ENCODE measurements at places on chromosomes 2 and 18. TPM values are rescaled to one million over a fixed set of nuclear protein-coding genes. Genes with fewer than 3 reads are reported as not detected.

DNA sequence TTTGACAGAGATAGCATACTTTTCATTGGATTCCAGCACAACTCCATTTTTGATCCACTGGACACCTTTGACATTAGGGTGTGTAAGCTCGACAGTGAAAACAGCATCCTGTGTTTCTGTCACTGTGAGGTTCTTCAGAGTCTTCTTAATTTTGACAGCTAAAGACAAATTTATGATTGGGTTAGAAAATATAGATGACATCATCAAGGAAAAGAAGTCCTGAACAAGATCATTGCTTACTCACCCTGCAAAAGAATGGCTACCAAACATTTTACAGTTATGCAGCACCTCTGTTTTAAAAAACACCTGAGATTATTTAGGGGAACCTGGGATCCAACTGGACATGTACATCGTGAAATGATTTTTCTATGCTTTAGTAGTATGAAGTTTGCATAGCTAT, 36.7 kb downstream of the TTN start:
- DNase-seq, result no peak

ABCG8 gene
- total RNA-seq, result not detected

DNA sequence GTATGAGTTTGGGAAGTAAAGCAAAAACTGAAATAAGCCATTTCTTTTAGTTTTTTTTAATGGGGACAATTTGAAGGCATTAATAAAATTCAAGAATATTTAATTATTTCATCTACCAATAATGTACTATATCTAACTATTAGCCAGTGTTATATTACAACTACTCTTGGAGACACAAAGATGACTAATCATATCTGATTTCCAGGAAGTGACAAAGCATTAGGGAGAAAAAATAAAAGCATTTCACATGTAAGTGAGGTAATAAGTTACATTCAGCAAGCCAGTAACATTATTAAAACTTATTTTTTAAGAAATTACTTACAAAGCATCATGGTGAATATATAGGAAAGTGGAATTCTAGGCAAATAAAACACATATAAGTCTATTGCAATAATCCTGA, 781.3 kb upstream of the NRXN1 start:
- DNase-seq, result no peak

LRATD1 gene
- 10.0 TPM for total RNA-seq

- DNase-seq, result no peak
Measured at GRCh38 chr18:41216341-41217003, 738.6 kb upstream of the PIK3C3 start.

DNA sequence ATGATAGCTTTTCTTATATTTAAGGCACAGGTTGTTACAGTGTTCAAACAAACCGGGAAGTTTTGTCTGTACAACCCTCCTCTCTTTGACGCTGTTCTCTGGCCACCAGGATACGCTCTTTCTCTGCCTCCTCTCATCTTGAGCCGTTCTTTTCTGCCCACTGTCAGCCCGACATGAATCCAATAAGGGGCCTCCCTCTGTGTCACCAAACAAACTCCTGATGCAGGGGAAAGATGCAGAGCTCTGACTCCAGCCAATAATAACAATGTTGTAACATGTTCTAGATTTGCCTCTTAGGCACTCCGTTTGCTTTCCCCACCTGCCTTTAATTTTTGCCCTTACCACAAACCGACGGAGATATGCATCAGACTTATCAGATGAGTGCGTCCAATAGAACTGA, 449.3 kb downstream of the SLC4A3 start:
- DNase-seq, result peak; percentile 68

GRCh38 chr2:120301284-120301683, 44.7 kb upstream of the INHBB start:
- no peak for DNase-seq

GRCh38 chr2:123614596-123614995, 410.5 kb upstream of the CNTNAP5 start:
- DNase-seq, result no peak

DNA sequence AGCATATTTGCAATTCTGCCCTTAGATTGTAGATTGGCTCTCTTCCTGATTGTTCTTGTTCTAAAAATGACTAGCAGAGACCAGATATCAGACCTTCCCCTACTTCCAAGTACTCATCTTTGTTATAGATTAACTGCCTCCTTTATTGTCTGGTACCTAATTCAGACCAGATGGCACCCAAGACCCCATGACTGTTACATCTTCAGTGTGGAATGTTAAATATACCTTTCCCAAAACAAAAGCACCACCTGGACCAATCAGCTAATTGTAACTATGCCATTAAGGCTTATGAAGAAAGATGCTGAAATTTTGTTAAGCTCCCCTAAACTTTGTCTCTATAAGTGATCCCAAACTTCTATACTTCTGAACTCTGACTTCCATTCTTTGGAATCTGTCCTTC, 12.0 kb upstream of the TFPI start:
- no peak for DNase-seq

SOX11 gene
- total RNA-seq, result 0.59 TPM

DNA sequence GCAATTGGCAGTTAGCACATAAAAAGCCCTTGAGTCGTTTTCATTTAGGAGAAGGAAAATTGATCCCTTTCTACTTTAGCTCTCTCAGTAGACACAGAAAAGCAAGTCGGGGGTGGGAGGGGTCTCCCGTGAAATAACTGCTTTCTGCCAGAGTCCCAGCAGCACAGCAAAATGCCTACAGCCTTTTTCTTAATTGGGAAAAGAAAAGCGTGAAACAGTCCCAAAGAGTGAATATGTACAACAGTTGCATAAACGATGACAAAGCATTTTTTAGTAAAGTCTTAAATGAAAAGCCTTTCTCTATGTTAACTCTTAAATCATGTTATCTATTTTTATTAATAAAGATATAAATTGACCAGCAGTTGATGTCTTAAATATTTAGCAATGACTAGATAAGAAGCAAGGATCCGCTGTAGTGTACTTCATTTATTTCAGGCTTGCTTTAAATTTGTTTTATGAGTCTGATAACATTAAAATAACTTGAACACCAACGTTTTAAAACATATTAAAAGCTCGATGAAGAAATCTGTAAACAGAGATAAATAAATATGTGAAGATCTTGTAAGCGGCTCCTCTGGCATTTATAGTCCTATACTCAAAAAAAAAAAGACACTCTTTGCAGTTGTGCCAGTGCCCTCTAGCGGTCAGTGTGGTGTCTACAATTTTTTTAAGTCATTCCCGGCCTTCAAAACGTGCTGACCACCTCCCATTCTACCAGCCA, 42.3 kb upstream of the ATIC start:
- peak; percentile 89 for DNase-seq

HJURP gene
- 3.5 TPM for total RNA-seq

OST4 gene
- total RNA-seq, result 202 TPM

GRCh38 chr2:240574386-240575100, 6.3 kb downstream of the RNPEPL1 start:
- peak; percentile 72 for DNase-seq

DNA sequence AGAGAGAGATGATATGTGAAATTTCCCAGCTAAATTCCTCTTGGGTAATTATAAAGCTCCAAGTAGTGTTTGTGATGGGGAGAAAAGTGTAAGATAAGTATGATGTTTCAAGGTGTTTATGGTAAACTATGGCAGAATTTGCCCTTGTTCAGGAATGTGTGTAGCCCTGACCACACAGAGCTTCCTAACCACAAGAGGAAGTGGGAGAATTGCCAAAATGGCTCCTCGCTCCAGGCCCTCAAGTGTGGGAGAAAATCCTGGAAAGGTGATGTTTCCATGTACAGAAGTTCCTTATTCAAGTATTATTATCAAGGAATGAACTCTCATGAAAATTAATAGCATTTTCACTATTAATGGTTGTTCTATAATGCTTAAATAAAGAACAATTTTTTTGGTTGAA, 878.3 kb downstream of the TDRD15 start:
- DNase-seq, result no peak

- peak; percentile 92 for DNase-seq
Measured at GRCh38 chr2:241853651-241854341, 4.9 kb downstream of the PDCD1 start.

DNA sequence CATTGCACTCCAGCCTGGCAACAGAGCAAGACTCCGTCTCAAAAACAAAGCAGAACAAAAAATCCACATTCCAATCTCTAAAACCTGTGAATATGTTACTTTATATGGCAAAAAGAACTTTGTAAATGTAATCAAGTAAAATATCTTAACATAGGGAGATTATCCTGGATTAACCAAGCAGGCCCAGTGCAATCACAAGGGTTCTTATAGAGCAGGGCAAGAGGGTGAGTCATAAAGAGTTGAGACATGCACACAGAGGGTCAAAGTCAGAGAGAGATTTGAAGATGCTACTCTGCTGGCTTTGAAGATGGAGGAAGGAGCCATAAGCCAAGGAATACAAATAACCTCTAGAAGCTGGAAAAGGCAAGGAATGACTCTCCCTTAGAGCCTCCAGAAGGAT, 60.9 kb upstream of the SLC9A2 start:
- no peak for DNase-seq

POTEI gene
- total RNA-seq, result not detected

GRCh38 chr2:86195808-86196387, 636 bp upstream of the IMMT start:
- DNase-seq, result no peak

- no peak for DNase-seq
Measured at GRCh38 chr2:59173325-59173724, 932.2 kb upstream of the FANCL start.

- DNase-seq, result no peak
Measured at GRCh38 chr2:11874861-11875260, 128.4 kb downstream of the LPIN1 start.

- DNase-seq, result no peak
Measured at GRCh38 chr2:149223472-149224095, 106.8 kb upstream of the LYPD6 start.

TIMM21 gene
- 15.6 TPM for total RNA-seq

DNA sequence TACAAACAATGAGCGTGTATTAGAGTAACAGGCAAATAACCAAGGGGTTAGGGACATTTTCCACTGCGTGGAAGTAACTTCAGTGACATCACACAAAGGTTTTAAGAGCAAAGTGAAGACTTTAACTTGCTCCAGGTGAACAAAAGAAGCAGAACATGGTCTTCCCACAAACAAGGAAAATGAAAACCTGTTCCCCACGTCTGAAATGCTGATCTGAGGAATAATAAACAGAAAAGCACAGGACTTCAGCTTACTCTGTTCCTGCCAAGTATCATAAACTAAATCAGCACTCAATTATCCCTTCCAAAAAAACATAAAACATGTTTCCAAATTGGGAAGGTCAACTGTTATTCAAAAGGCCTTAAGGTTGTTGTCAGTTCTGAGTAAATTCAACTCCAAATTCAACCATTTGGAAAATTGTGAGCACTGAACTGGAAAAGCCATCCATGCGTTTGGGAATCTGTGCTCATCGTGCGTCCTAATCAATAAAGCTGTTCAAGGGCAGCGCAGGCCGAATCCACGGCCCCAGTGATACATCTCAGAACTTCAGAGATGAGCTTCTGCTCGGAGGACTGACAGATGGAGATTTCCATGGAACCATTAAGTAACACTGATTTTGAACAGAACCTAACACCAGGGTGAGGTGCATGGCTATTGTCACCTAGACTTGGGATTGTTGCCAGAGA, 7.7 kb upstream of the SNTG2 start:
- no peak for DNase-seq

DNA sequence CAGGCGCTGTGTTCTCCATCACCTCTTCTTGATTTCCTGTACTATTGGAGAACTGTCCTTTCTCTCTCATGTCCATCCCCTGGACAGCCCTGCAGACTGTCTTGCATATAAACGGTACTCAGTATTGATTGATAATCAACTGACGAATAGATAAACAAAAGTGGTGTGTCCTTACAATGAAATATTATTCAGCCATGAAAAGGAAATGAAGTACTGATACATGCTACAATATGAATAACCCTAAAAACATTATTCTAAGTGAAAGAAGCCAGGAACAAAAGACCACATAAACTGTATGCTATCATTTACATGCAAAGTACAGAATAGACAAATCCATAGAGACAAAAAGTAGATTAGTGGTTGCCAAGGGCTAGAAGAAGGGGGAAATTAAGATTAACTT, 77.6 kb downstream of the SDC1 start:
- no peak for DNase-seq

- no peak for DNase-seq
Measured at GRCh38 chr2:63784461-63784860, 57.2 kb upstream of the UGP2 start.
